ENCODE measurements at places on chromosomes 1 and 21. TPM values are rescaled to one million over a fixed set of nuclear protein-coding genes. Genes with fewer than 3 reads are reported as not detected.

Gene COA7
- 20.7 TPM for total RNA-seq

Gene LHX8
- total RNA-seq = 0.31 TPM

Gene TMEM240
- total RNA-seq = 20.3 TPM

Gene LCE1F
- not detected for total RNA-seq

Gene MOV10
- 9.1 TPM for total RNA-seq

Gene CHRM3
- total RNA-seq = 71.1 TPM

Gene OTUD3
- total RNA-seq = 17.8 TPM

Gene RUNX3
- total RNA-seq = not detected

Gene CZIB
- total RNA-seq = 61.3 TPM

Gene ENAH
- 109 TPM for total RNA-seq

Gene PRR9
- not detected for total RNA-seq

Gene FCRL6
- not detected for total RNA-seq

Gene CYP4A11
- total RNA-seq = 0.31 TPM

Gene MAPKAPK2
- 11.3 TPM for total RNA-seq

Gene FCAMR
- not detected for total RNA-seq

Gene SERINC2
- total RNA-seq = 2.2 TPM

Gene MR1
- 0.63 TPM for total RNA-seq

Gene HFM1
- total RNA-seq = 53.8 TPM

Gene NBPF4
- total RNA-seq = not detected

Gene COL6A2
- total RNA-seq = 17.8 TPM

Gene FOXO6
- total RNA-seq = 9.1 TPM

Gene PEAR1
- total RNA-seq = 0.94 TPM

Gene RNU1-4
- total RNA-seq = under 0.01 TPM

Gene OR2L3
- 2.8 TPM for total RNA-seq

Gene LIPI
- total RNA-seq = not detected

Gene CATSPERE
- 0.94 TPM for total RNA-seq

Gene CELA3A
- total RNA-seq = not detected

Gene KRTAP21-2
- total RNA-seq = not detected

Gene TSPAN2
- 28.2 TPM for total RNA-seq

Gene C1orf141
- total RNA-seq = not detected

Gene DNM3
- total RNA-seq = 133 TPM

Gene TLR5
- 0.63 TPM for total RNA-seq

Gene ERMAP
- total RNA-seq = 3.1 TPM

Gene KIF26B
- 51.3 TPM for total RNA-seq

Gene LYPD8
- not detected for total RNA-seq

Gene MXRA8
- 9.1 TPM for total RNA-seq

Gene SDHC
- total RNA-seq = 21.6 TPM

Gene HMCN1
- 3.4 TPM for total RNA-seq

Gene ADORA3
- 2.2 TPM for total RNA-seq

Gene PRKAA2
- 31.3 TPM for total RNA-seq

Gene OR2T10
- total RNA-seq = not detected

All from parietal lobe (tissue), 2 donors.